NCI-H1436 (cell line): ENCODE measurements at places on chromosomes 13 and 19.

DNA sequence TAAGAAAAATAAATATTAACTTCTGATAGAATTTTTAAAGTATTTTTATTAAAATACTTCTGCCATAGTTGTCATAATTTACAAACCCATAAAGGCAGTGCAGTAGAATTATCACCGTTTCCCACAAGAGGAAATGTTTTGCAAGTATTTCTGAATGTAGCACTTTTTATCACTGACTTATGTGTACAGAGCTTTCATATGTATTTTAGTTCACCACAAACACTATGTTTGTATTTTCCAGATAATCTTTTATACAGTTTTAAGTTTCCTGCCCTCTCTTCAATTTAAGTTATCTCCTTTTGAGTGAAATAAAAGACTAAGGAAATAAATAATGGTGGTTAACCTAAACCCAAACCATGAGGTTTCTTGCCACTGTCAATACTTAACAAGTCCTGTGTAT lies 24.2 kb downstream of the MIPEP start:
- DNase-seq, result no peak

DNA sequence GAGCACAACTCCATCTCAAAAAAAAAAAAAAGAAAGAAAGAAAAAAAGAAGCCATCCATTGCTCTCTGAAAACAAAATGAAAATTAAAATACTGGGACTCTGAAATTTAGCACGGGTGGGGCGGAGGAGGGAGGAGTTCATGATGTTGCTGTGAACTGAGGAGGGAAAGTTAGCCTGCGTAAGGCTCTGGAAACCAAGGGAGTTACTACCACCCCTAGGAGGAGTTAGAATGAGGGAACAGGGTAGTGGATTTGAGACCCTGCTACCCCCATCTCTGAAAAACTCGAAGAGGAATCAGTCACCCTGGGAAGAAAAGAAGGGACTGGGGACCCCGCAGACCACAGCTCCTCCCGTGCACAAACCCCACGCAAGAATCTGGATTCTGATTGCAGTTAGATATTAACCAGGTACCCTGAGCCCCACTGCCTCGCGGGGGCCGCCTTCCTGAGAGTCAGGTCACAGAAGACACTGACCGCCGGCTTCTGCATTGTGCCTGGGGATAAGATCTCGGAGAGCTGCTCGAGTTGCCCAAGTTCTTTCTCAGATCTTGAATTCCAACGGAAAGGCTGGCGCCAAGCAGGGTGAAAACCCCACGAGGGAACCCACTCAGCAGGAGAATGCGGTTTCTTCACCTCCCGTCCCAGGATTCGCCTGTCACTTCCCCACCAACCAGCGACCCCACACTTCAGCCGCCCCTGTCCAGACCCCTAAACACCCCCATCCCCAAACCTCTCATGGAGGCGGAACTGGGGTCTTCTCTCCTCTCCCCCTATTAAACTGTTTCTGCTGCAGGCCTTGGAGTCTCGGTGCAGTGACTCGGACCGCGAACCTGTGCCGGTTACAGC lies 870 bp downstream of the ZNF442 start:
- DNase-seq, result no peak

GRCh38 chr13:113401452-113402415 lies 37.8 kb upstream of the GRTP1 start:
- no peak for DNase-seq

GRCh38 chr19:46299004-46299509 lies 2.2 kb downstream of the HIF3A start:
- peak; percentile 93 for DNase-seq

DNA sequence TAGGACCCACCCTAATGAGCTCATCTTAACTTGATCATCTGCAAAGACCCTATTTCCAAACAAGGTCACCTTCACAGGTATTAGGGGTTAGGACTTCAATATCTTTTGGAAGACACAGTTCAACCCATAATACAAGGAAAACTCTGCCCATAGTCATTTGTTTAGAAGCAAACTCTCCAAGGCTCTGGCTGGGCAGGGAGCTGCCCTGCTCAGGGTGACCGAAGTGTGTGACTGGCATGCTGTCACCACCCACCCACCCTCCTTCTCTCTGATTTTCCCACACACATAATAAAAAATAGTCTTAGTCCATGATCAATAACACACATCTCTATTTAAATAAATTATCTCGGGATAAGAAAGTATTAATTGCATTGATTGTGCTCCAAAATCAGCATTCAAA lies 161.1 kb downstream of the KCTD15 start:
- no peak for DNase-seq

DNA sequence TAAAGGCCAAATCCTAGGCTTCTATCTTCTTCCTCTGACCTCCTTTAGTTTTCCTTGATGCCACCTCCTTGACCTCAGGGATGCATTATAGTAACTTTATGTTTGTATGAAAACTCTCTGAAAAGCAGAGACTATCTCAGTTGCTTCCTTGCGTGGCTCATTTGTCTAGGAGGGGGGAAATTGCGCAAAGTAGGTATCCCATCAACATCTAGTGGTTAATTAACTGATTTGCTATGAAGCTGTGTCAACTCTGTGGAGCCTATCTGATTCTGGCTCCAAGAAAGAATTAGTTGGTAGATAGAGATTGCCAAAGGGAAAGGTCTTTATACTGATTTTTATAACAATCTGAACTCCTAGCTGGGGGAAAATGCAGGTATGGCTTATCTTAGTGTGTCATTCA lies 82.1 kb upstream of the FRY start:
- no peak for DNase-seq

- DNase-seq, result no peak
Observed at GRCh38 chr13:84566780-84567179, 684.5 kb upstream of the SLITRK1 start.

GRCh38 chr19:29785955-29786589 lies 25.7 kb upstream of the CCNE1 start:
- DNase-seq, result no peak

GRCh38 chr19:47310819-47311218 lies 1.2 kb downstream of the C5AR1 start:
- DNase-seq, result peak; percentile 21

GRCh38 chr19:30762651-30763050 lies 390.5 kb downstream of the ZNF536 start:
- no peak for DNase-seq

DNA sequence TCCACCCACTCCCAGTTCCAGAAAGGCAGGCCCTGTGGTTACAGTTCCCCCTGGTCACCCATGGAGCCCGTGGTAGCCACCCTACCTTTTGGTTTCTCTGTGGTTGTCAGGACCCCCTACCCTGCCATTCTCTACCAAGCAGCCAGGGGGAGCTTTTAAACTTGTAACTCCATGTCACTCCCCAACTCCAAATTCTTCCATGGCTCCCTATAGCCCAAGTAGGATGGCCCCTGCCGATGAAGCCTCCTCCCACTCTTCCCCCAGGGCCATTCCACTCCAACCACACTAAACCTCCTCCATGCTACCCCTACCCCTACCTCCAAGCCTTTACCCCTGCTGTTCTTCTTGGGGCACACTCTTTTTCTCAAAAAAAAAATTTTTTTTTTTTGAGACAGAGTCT lies 2.2 kb downstream of the S1PR2 start:
- DNase-seq, result peak; percentile 46

GRCh38 chr19:36719687-36720556 lies 32.5 kb downstream of the ZNF567 start:
- no peak for DNase-seq

DNA sequence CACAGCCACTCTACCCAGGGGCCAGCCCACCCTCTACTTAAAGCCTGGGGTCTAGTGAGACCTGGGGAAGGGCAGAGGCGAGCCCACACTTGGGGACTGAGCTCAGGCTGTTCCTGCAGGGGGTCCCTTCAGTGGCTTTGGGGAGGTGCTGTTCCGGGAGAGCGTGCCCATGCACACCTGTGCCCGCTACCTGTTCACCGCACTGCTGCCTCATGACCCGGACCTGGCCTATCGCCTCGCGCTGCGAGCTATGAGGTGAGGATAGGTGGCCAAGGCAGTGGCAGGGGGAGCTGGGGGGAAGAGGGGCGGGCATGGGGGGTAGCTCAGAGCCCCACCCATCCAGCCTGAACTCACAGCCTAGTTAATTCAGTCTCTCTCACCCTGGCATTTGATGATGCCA lies 24.0 kb downstream of the ZSWIM4 start:
- no peak for DNase-seq

DNA sequence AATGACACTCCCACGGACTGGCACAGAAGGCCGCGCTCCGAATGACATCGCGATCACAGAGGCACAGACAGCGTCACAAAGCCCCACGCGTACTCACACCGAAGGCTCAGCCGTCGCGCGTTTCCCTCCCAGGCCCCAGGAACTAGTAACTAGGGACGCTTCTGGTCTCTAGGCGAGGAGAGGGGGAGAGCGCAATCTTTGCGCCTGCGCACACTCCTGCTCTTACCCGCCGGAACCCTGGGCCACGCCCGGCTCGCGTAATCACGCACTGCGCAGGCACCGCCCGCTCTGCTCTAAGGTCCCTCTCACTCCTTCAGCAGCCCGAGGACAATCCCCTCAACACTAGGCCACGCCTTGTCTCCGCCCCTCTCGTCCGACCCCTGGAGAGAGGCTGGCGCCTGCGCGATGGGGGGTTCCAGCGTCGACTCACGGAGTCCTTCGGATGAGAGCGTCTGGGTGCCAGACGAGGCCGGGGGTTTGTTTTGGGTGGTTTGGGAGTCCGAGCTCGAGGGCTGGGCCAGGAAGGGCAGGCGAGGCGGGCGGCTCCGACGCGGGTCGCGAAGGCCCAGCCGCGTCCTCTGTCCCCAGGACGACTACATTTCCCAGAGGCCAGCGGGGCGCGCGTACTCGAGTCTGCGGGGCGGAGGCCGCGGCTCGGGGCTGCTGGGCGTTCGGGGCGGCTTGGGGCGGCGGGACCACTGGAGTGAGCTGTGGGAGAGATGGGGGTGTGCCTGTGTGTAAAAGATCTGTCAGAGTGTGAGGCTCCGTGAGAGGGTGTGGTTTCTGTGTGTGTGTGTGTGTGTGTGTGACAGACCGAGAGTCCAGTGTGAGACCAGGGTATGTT lies at the start of gene ZNF471:
Gene ZNF471, plus strand, starts transcription at position 410 of the 844 bp plus-strand sequence. CDS start 3,717 bp downstream, outside the sequence.
- no peak for DNase-seq

GRCh38 chr13:57629391-57629804 lies 2.1 kb upstream of the PCDH17 start:
- DNase-seq, result no peak

- DNase-seq, result no peak
Observed at GRCh38 chr13:68697551-68697950, 1410.1 kb upstream of the ATXN8OS start.

DNA sequence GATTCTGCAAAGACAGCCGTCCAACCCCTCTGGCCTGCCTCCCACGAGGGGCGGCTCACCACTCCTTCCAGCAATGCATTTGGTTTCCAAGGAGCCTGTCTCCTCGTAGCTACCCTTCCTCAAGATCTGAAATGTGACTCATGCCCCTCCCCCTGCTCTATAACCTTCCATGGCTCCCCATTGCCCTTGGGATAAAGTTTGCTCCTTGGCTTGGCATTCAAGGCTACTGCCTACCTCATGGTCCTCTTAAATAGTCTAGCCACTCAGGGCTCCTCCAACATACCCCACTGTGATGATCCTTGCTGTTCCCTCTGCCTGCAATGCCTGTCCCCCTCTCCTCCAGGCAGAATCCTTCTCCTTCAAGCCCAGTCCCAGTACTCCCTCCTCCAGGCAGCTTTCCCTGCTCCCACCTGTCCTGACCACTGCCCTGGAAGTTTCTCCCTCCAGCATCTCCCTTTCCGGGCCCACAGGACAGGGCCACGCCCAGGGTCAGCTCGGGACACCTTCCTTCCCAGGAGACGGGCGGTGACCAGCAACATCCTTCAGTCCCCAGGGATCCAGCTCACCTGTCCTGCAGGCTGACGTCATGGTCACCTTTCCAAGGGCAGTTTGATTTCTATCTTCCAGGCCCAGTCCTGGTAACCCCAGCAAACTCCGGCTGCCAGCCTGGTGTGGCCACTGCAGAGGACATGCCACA lies 19.2 kb upstream of the SEMA6B start:
- DNase-seq, result no peak

- DNase-seq, result no peak
Observed at GRCh38 chr13:20521364-20522115, 4.1 kb downstream of the CRYL1 start.

DNA sequence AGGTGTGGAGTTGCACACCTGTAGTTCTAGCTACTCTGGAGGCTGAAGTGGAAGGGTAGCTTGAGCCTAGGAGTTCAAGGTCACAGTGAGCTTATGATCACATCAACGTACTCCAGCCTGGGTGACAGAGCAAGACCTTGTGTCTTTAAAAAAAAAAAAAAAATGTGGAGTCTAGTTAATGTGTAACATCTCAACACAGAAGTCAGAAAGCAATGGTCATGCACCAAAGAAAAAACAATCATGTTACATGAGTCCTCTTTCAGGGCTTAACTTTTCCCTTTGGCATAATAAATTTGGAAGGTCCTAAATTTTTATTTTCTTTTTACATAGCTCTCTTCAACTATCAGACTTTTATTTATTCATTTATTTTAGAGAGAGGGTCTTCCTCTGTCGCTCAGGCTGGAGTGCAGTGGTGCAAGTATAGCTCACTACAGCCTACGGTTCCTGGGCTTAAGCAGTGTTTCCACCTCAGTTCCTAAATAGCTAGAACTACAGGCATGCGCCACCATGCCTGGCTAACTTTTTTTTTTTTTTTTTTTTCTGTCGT lies 22.3 kb downstream of the SETDB2 start:
- DNase-seq, result no peak

GRCh38 chr19:7575434-7576040 lies 20.1 kb upstream of the CAMSAP3 start:
- DNase-seq, result no peak

DNA sequence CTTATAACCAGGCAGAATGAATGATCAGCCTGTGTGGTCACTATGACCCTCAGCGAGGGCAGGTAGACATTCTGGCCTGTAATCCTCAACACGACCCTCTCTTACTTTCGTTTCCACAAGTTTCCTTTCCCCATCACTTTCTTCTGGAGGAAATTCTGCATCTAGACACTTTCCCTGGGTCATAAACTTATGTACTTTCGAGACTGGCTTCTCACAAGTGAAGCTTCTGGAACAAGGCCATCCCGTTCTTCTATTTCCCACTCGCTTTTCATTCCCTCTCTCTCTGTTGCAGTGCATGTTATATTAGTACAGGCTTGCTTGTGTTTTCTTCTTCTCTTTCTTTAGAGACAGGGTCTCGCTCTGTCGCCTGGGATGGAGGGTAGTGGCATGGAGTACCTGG lies 23.1 kb upstream of the KL start:
- no peak for DNase-seq

DNA sequence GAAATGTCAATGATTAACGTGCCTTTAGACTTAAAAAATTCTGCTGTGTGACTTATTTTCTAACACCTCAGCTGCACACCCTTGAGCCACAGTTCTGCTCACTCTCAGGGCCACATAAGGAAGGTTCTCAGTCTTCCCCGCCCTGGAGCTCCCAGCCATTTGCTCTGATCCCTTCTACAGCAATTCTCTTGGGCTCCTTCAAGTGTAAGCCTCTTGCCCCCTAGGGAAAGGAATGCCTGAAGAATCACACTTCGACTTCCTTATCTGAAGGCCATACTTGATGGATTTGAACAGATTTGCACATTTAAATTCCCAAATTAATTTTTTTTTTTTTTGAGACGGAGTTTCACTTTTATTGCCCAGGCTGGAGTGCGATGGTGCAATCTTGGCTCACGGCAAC lies 44.2 kb downstream of the RASA3 start:
- no peak for DNase-seq

GRCh38 chr19:35436477-35437405 lies 11.3 kb upstream of the FFAR2 start:
- DNase-seq, result no peak

- no peak for DNase-seq
Observed at GRCh38 chr13:43434191-43434590, 352.6 kb downstream of the ENOX1 start.

GRCh38 chr13:100530671-100531213 lies 57.8 kb downstream of the GGACT start:
- no peak for DNase-seq

GRCh38 chr19:47005164-47005641 lies 14.4 kb upstream of the NPAS1 start:
- DNase-seq, result no peak

- no peak for DNase-seq
Observed at GRCh38 chr19:5354403-5354802, 13.8 kb upstream of the PTPRS start.
